ENCODE measurements at places on chromosomes 1 and 21. TPM values are rescaled to one million over a fixed set of nuclear protein-coding genes. Genes with fewer than 3 reads are reported as not detected.

DNA sequence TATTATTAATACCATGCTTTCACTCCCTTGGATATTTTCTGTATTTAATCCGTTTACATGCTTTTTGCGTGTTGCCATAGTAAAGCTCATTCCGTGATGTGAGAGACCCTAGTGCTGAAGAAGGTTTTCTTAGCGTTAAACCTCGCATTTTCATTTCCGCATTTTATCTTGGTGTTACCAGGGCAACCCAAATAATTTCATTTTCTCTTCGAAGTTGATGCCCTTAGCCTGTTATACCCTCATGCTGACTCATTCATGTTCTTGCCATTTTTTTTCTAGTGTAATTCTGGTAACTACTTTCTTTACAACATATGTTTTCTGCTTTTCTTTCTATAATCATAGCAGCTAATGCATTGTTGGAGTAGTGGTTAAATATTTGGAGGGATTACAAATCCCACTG lies 37.2 kb downstream of the LRRC8C start:
- DNase-seq, result no peak

- DNase-seq, result no peak
Measured at GRCh38 chr1:65704318-65704717, 88.4 kb upstream of the PDE4B start.

DNA sequence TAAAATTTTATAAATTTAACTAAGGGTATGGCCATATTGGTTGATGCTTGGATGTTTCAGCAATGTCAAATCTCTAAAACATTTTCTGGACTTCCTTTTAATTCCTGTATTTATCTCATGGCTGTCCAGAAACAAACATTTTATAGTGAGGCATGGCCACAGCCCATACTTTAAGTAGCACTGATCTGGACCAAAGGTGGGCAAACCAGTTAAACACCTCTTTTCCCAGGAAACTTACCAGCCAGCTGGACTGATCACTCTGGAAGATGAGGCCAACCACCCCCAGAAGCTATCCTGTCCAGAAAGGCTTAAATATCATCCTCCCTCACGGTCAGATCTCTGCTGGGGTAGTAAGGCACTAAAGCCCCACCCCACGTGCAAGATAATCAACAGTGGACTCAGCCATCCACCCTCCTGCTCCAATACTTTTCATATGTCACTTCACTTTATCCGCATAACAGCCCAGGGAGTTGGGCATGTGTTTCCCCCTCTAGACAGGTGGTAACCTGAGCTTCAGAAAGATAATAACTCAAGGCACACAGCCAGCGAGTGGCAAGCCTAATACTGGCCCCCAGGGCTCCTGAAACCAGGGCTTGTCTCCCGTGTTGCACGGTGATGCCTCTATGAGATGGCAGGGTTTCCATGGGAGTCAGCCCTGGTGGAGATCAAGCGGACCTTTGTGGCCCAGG lies 120.5 kb upstream of the NGF start:
- no peak for DNase-seq

DNA sequence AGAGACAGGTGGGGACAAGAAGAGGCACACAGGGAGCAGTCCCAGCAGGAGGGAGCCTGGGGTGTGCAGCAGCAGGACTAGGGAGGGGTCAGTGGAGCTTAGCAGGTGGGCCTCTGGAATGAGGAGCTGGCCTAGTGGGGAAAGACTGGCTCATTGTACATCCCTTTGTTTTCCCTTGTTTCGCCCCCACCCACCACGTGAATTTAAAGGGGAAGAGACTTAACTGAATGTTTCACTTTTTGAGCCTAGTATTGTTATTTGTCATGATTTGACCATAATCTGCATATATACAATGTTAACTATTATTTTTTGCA lies 181.7 kb downstream of the DHRS3 start:
- no peak for DNase-seq

- no peak for DNase-seq
Measured at GRCh38 chr1:230163205-230163604, 96.2 kb downstream of the GALNT2 start.

- DNase-seq, result no peak
Measured at GRCh38 chr1:165047994-165048393, 308.5 kb downstream of the LMX1A start.

GRCh38 chr1:111737216-111738132 lies 1.7 kb downstream of the INKA2 start:
- no peak for DNase-seq

DNA sequence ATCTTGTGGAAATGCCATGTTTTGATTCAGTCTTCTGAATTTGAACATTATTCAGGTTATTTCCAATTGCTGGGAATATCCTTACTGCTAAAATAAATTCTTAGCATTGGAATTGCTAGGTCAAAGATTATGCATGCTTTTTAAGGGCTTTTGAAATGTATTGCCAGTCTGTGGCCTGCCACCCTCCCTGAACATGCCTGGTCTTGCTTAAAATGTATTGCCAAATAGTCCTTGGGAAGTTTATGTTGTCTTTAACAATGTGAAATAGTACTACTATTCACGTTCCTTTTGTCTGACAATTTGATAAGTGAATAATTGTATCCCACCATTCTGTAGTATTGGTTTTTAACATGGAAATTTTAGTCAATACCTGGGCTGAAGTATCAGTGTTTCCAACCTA lies 13.6 kb downstream of the TARDBP start:
- no peak for DNase-seq

DNA sequence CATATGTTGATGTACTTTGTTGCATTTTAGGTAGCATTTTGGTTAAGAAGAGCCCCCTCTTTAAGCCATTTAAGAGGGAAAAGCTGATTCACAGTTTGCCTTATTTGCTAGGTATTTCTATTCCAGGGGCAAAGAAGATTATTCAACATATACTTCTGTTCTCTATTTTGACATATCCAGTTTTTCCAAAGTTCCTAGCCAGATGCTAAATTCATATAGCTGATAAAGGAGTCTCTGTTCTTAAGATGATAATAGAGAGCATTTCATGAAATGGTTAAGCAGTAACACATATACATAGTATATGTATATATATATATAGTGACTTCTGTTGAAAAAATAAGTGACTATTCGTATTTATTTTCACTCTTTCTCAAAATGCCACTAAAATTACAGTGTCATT lies 15.5 kb upstream of the CD55 start:
- DNase-seq, result no peak

GRCh38 chr1:178341261-178341956 lies 155.4 kb downstream of the CLEC20A start:
- peak; percentile 80 for DNase-seq

DNA sequence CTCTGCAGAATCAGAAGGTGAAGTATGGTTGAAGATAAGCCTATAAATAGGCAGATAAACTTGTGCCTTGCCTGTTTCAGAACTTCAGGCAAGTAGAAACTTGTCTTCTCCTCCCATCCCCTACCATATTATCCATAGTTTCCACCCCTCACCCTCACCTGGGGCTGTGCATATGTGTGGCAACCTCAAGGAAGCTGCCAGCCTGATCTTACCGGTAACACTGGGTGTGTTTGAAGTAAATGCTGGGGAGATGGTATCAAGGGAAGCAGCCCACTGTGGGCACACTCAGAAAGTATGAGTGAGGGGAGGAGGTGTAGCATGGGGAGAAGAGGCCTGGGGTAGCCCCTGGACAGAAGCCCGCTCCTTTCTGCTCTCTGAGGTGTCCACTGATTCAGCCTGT lies 14.5 kb downstream of the VANGL2 start:
- no peak for DNase-seq

DNA sequence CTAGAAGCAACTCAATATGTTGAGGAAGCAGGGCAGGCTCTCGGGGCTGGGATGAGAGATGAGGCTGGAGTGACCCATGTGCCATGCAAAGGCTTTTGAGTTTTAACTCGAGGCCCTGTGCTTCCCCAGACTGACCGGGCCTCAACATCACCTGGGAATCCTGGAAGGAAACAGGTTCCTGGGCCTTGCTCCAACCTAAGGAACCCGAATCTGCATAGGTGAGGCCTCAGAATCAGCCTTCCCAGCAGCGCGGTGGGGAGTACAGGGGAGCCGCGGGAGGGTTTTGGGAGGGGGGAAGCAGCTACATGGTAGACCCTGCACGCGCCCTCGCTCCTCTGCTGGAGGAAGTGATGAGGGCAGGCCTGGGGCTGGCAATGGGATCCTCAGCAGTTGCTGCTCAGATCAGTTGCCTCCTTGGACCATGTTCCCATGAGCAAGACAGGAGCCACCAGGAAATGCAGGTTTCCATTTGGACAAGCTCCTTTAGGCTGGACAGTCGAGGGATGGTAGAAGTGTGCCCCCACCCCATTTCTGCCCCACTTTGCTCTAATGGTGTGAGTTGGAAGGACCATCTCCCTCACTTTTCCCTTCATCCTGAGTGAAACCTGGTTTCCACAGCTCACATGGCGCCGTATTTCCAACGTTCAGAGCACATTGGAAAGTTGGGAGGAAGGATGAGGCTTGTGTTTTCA lies 4.5 kb upstream of the KIAA1614 start:
- DNase-seq, result no peak

DNA sequence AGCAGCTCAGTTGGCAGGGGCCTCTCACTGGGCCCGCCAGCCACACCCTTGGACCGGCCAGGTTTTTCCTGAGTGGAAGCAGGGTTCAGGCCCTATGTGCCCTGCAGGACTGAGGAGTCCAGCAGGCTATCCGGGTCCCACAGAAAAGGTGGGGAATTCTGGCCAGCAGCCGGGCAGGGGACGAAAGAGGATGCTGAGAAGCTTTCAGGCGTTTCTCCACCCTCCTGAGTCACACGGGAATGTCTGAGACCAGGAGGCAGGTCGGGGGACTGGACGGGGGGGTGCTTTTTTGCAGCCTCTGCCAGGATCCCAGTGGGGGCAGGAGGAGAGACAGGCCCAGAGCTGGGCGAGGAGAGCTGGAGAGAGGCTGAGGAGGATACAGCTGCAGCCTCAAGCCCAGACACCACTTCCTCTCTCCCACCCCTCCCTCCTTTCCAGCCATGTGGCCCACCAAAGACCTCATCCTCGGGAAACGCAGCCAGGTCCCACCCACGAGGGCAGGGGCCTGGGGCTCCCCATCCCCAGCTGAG lies 105.4 kb downstream of the SPSB1 start:
- DNase-seq, result no peak

DNA sequence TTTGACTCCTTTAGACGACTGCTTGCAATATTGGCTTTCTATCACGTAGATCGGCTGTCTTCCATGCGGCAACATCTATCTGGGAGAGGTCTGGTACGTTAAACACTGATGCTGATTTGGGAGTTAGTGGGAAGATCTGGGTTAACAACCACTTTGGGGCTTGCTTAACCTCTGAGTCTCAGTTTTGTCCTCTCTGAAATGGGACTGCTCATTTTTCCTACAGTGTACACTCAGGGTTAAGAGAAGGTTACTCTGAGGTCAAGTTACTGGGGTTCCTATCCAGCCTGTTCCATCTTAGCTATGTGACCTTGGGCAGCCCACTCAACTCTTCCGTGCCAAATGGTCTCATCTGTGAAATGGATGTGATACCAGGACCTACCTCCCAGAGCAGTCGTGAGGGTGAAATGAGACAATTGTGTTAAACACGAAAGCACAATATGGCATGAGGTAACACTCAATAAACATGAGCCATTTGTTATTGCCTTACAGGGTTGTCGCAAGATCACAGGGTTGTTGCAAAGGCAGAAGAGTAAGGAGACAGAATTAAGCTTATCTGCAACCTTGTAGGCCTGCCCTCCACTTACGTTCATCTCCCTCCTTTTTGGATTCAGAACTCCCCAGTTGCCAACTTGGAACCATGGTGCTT lies 5.6 kb downstream of the ABCA4 start:
- DNase-seq, result peak; percentile 33

DNA sequence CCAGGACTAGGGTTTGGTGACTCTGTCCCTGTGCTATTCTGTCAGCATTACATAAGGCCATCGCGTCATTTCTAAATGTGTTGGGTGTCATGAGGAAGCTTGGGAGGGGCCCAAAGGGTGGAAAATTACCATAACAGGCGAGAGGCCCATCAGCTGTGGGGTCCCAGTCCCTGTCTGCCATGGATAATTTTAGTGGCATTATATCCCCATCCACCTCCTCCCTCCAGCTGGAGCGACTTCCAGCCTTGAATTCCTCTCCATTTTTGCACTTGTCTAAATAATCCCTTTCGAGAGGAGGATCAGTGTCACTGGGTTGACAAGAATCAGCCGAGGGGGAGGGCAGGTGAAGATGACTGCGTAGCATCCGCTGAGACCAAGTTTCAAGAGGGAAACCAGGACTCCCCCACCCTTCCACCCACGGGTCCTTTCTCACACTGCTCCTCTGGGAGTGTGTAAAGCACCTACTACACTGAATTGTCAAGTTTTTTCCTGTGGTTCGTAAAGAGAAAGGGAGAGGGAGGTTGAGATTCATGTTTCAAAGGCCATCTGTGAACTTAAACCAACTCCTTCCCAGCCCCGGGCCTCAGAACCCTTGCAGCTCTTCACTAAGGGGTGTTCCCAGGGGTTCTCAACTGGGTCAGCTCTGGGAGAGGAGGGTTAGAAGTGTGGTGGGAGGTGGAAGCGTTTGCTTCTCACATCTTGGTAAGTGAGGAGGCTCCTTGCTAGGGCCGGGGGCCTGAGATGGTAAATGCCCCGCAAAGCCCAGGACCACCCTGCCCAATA lies 29.2 kb downstream of the VASH2 start:
- no peak for DNase-seq

GRCh38 chr1:243596431-243597062 lies 253.5 kb downstream of the AKT3 start:
- no peak for DNase-seq

DNA sequence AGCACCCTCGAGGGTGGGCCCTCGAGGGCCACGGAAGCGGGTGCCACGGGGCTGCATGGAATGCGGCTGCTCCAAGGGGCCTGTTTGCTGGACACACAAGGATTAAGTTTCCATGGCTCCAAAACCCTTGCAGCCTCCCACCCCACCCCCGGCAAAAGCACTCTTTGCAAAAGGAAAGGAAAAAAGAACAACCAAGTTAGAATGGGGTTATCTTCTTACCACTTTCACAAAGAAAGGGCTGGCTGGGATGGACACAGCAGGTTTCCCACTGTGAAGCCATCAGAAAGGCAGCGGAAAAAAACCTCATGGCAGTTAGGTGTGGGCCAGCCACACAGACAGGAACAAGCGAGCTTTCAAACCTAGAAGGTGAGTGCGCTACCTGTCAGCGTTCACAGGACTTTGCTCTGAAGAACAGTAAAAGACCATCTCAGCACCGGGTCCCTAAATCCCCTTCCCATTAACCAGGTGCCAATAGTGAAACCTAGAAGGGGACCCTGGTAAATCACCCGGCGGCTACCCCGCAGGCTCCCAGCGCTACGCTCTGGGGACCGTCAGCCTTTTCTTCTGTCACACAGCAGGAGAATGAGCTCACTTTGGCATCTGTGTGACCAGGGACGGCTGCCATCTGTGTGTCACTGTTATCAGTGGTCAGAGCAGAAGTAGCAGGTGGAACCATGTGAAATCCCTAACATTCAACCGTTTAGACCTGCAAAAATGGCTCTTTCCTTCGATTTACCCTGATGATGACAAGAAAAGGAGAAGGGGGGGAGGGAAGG lies 93.0 kb downstream of the SIM2 start:
- no peak for DNase-seq

CLCNKA gene
- polyA plus RNA-seq, result 2.0 TPM

FCRL6 gene
- 0.08 TPM for polyA plus RNA-seq

FCAMR gene
- polyA plus RNA-seq, result not detected

LDLRAD1 gene
- polyA plus RNA-seq, result not detected

OR10T2 gene
- polyA plus RNA-seq, result not detected

CAMK1G gene
- polyA plus RNA-seq, result 1.3 TPM

LINGO4 gene
- polyA plus RNA-seq, result not detected

CNKSR1 gene
- 20.9 TPM for polyA plus RNA-seq

OR2M3 gene
- not detected for polyA plus RNA-seq

NR5A2 gene
- polyA plus RNA-seq, result 1.7 TPM

Data from H1 (cell line).